ENCODE measurements at places on chromosomes 2 and 18.
A peak's percentile ranks its signal among the peaks of the same experiment; 100 is the strongest.

GRCh38 chr2:104465981-104466380 is 387.9 kb upstream of the POU3F3 start:
- DNase-seq, result no peak

- peak; percentile 66 for DNase-seq
These were observed 76.5 kb upstream of the EPB41L3 start for GRCh38 chr18:5620289-5620688.

DNA sequence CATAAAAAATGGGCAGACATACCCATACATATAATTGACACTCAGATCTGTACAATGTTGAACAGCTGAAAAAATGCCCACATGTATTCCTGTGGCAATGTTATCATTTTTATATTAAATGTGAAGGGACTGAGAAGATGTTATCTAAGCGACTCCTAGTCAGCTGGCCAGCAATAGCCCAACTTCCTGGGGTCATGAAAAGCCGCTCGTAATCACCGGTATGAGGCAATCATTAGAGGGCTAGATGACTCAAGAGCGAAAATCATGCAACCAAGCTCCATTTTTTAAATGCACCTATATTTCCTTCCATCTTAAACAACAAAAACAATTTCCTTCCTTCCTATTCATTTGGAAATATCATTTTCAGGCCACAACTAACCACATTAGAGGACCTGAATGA is 274.6 kb upstream of the CCDC68 start:
- no peak for DNase-seq

GRCh38 chr2:46098621-46099062 is 198.6 kb upstream of the EPAS1 start:
- peak; percentile 91 for DNase-seq

GRCh38 chr2:110881908-110882307 is 149.5 kb downstream of the ACOXL start:
- DNase-seq, result no peak

DNA sequence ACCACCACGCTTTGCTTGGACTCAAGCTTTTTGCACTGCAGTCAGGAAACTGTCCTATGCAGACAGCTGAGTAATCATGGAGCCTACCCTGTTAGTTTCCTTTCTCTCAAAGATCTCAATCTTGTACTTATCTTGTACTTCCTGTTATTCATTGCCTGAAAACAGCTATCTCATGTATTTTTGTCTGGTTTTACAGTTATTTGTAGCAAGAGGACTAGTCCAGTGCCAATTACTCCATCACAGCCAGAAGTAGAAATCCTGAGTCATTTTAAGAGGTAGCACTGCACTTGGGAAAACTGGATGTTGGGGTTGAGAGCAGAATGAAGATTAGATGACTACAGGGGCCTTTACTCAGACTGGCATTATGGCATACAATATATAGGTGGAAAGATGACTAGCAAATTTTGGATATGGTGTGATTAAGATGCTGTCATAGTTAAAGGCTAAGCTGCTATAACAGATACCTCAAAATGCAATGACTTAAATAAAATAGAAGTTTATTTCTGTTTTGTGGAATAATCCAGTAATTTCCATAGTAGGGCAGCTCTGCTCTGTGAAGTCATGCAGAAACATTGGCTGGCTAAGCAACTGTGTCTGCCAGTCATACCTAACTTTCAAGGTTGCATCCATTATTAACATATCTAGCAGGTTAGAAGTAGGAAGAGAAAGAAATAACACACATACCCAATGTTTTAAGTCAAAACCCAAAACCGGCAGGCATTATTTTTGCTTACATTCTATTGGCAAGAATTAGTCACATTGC is 21.1 kb upstream of the CHMP3 start:
- peak; percentile 16 for DNase-seq

- no peak for DNase-seq
These were observed 206.4 kb downstream of the NBAS start for GRCh38 chr2:15354596-15355366.

DNA sequence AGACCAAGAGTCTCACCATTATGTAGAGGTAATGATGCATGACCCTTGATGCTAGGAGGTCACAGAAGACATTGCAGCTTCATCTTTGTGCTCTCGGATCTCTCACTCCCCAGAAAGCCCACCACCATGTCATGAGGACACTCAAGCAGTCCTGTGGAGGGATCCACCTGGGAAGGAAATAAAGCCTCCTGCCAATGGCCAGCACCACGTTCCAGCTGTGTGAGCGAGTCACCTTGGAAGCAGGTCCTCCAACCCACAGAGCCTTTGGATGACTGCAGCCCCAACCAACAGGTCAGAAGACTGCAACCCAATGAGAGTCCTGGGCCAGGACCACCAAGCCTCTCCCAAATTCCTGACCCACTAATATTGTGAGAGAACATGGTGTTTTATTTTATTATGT is 38.4 kb downstream of the CYP26B1 start:
- DNase-seq, result no peak
